T-helper 17 cell (primary cell): ENCODE measurements at places on chromosomes 12 and 14.

GRCh38 chr12:119019166-119019565 is 37.8 kb downstream of the SRRM4 start:
- no peak for DNase-seq

GRCh38 chr12:51941011-51941581 is 10.4 kb upstream of the ACVR1B start:
- DNase-seq: no peak

DNA sequence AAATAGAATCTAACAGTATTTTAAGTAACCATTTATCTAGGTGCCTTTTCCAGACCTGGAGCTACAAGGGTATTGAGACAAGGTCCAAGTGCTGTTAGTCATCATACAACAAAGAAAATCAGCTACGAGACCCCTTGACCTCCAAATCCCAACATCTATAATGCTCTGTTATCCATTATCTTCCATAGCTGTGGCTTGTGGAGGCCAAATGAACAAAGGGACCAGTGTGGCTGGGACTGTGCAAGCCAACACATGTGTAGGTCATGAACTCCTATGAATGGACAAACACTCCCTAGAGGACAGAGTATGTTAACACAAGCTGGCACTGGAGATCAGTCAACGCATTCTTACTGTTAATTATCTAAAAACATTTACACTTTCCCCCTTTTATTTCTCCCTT is 374.5 kb downstream of the EMP1 start:
- no peak for DNase-seq

GRCh38 chr12:5248230-5248629 is 183.7 kb upstream of the NTF3 start:
- DNase-seq: no peak

- no peak for DNase-seq
These were observed 335.0 kb downstream of the PCNX1 start for GRCh38 chr14:71242237-71242748.
